Articular chondrocyte of knee joint (primary cell): ENCODE measurements at places on chromosomes 1 and 21. TPM values are rescaled to one million over a fixed set of nuclear protein-coding genes. Genes with fewer than 3 reads are reported as not detected.

Gene RBM11
- total RNA-seq: 0.13 and 0.32 TPM in 2 replicates

Gene KCNA3
- not detected in 2 replicates for total RNA-seq

Gene KTI12
- 12.5 and 14.2 TPM in 2 replicates for total RNA-seq

Gene ADAMTS5
- 170 and 278 TPM in 2 replicates for total RNA-seq

Gene CFHR3
- total RNA-seq: 0.11 TPM in 1 of 2 replicates, not detected in the other

Gene UBE2U
- not detected in 2 replicates for total RNA-seq

Gene CFAP107
- total RNA-seq: not detected in 2 replicates

Gene INKA2
- 0.65 and 1.5 TPM in 2 replicates for total RNA-seq

Gene OR2AK2
- total RNA-seq: not detected in 2 replicates

Gene TSACC
- 0.65 TPM in 1 of 2 replicates, not detected in the other for total RNA-seq

Gene TRIM67
- total RNA-seq: under 0.01 and 0.22 TPM in 2 replicates

Gene DPYD
- total RNA-seq: 90.8 and 91.7 TPM in 2 replicates

Gene LRRC39
- 0.39 and 0.76 TPM in 2 replicates for total RNA-seq

Gene PRRX1
- 439 and 488 TPM in 2 replicates for total RNA-seq

Gene BSDC1
- 53.4 and 55.7 TPM in 2 replicates for total RNA-seq

Gene ZSWIM5
- total RNA-seq: 0.26 and 0.86 TPM in 2 replicates

Gene GJA8
- not detected in 2 replicates for total RNA-seq

Gene CLCA1
- total RNA-seq: not detected in 2 replicates

Gene COL24A1
- 1.3 and 2.9 TPM in 2 replicates for total RNA-seq

Gene GPR25
- not detected in 2 replicates for total RNA-seq

Gene TMEM61
- 0.11 TPM in 1 of 2 replicates, not detected in the other for total RNA-seq
